Dermis lymphatic vessel endothelial cell (primary cell): ENCODE measurements at places on chromosomes 11 and 22. TPM values are rescaled to one million over a fixed set of nuclear protein-coding genes. Genes with fewer than 3 reads are reported as not detected.

Gene SHANK3
- total RNA-seq = 9.4 and 17.3 TPM in 2 replicates

Gene KRTAP5-2
- total RNA-seq = not detected in 2 replicates

Gene ART1
- total RNA-seq = not detected in 2 replicates

Gene CRYBB3
- 0.11 and 0.17 TPM in 2 replicates for total RNA-seq

Gene RTN4RL2
- 0.11 TPM in 1 of 2 replicates, not detected in the other for total RNA-seq

Gene MUC15
- total RNA-seq = not detected in 2 replicates

Gene TRPM5
- total RNA-seq = not detected in 2 replicates

Gene MFRP
- under 0.01 TPM in 1 of 2 replicates, not detected in the other for total RNA-seq

Gene FOLR2
- not detected in 2 replicates for total RNA-seq

Gene ALDH3B2
- not detected in 2 replicates for total RNA-seq

Gene TNNI2
- not detected in 2 replicates for total RNA-seq
